GM12892 (cell line): ENCODE measurements at places on chromosomes 2 and 18.

- no peak for DNase-seq
These were observed 2.2 kb upstream of the CAD start for GRCh38 chr2:27214941-27215340.

GRCh38 chr2:100064592-100065428 lies 77.6 kb downstream of the AFF3 start:
- no peak for DNase-seq

DNA sequence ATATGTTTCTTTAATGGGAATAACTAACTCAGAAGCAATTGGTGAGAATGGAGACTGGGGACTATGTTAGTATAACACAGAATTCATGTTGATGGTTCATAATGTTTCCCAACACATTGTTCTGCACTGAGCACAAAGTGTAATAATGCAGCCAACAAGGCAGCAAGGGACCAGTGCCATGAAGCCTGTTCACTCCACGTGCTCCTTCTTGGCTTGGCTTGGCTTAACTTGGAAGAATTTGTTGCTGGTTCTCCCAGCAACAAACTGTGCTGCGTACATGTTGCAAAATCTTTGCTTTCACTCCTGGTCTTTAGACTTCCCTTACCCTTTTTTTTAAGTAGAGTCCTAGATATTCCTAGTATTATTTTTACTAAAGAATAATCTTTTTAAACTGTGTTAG lies 129.7 kb downstream of the MAP3K20 start:
- DNase-seq = no peak

- DNase-seq = no peak
These were observed 111.7 kb downstream of the CDH2 start for GRCh38 chr18:28065031-28065792.

DNA sequence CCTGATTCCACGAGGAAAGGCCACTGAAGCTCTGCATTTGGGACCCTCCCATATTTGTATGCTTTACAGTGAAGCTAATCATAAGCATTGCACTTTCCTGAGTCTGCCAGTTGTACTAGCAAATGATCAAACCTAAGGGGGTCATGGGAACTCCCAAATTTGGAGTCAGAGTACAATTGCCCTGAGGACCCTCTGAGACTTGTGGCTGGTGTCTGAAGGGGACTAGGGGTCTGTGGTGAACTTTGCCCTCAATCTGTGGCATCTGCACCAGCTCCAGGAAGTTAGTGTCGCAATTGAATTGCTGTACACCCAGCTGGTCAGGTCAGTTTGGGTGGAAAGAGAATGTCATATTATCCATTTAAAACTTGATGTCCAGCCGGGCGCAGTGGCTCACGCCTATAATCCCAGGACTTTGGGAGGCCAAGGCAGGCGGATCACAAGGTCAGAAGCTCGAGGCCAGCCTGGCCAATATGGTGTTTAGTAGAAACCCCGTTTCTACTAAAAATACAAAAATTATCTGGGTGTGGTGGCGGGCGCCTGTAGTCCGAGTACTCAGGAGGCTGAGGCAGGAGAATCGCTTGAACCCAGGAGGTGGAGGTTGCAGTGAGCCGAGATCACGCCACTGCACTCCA lies 18.1 kb downstream of the SOWAHC start:
- no peak for DNase-seq

DNA sequence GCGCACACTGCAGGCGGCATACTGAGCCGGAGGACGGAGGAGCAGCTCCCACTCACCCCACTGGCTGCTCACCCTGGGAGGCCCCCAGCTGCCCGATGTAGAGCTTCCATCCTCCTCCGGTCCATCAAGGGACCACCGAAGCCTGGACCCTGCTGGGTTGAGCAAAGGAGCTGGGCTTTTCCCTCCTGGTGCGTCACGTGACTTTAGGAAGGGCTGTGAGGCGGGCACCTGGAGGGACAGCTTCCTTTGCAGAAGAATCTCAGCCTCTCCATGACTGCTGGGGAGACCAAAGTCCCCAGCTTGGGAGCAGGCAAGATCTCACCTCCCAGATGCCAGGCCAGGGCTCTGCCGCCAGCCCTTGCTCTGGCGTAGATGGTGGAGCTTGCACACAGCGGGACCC lies 102.7 kb downstream of the TWIST2 start:
- DNase-seq = no peak

DNA sequence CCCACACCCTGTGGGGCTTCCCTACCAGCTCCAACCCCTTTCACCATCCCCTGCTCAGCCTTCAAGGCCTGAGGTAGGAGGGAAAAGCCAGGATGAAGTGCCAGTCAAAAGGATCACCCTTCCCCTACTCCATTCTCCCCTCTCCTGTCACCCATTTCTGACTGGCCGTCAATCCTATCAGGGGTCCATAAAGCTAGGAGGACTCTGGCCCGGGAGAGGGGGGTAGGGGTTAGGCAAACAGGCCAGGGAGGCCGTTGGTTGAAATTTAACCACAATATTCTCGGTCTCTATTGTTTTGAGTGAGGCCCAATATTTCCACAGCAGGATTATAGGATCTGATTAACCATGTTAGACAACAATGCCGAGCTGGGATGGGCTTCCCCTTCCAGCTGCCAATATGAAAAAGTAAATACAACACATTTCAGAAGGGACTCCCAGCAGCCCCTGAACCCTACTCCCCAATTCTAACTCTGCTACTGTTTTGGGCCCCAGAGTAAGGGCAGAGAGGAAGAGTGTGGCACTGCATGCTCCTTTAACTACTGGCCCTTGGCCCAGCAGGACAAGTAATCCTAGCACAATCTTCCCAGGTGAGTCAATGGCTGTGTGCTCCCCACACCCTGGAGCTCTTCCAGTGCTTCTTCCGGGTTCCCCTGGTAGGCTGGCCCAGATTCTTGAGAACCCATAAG lies 10.6 kb upstream of the IHH start:
- no peak for DNase-seq

GRCh38 chr2:202221873-202222272 lies 16.5 kb downstream of the SUMO1 start:
- DNase-seq = no peak

DNA sequence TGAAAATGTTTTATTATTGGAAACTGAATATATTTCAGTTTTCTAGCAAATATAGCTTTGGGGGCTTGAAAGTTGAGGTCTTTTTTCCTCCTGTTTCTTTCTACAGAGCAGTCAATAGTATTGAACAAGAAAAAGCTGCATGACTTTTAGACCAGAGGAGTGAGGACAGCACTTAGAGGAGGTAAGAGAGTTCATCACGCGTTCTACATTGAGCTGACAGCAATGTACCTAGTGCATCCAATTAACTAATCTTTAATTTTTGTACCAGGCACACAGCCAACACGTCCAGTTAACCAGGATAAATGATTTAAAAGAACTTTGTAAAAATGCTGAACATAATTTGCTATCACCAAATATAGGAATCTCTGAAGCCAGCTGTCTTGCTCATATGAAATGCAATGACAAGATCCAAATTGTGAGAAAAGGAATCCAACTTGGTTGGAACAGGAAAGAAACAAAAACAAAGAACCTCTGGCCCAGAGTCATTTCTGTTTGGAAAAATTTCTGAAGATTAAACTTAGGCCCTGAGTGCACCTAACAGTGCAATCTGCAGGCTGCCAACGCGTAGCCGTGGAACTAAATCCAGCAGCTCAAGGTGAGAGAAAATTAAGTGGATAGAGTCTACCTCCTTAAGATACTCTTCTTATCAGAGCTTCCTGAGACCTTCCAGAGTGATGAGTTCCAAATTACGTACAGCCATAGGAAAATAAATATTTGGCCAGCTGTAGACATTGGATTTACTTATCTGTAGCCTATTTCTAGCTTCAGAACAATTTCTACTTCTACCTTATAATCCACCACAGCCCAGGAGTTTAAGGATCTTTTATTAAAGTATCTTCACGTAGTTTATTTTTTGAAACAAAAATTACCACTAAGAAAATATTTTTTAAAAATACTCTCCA lies 20.6 kb upstream of the SPTBN1 start:
- no peak for DNase-seq

GRCh38 chr2:151087377-151087776 lies 174.3 kb downstream of the RBM43 start:
- no peak for DNase-seq

GRCh38 chr2:223800908-223801307 lies 36.5 kb downstream of the AP1S3 start:
- DNase-seq = no peak

DNA sequence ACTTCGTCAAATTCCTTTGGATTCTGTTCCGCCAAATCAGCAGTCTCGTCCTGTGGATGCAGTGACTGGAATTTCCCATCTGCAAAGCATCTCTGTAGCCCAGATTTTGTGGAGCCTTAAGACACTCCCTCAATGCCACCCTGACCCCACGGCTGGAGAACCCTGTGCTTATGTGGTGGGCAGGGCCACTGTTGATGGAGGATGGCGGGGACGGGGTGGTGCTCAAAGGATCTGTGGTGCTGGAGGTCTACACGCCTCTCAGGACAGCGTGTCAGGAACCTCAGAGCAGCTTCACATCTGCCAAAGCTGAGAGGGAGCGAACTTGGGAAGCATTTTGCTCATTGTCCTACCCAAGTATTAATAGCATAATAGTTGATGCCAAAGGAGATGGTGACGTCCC lies 200.1 kb downstream of the MGAT5 start:
- DNase-seq = no peak

GRCh38 chr2:33378556-33379210 lies 97.8 kb upstream of the RASGRP3 start:
- no peak for DNase-seq

GRCh38 chr2:199329466-199329865 lies 128.3 kb downstream of the SATB2 start:
- no peak for DNase-seq

GRCh38 chr18:56844556-56844955 lies 193.4 kb downstream of the WDR7 start:
- DNase-seq = no peak

DNA sequence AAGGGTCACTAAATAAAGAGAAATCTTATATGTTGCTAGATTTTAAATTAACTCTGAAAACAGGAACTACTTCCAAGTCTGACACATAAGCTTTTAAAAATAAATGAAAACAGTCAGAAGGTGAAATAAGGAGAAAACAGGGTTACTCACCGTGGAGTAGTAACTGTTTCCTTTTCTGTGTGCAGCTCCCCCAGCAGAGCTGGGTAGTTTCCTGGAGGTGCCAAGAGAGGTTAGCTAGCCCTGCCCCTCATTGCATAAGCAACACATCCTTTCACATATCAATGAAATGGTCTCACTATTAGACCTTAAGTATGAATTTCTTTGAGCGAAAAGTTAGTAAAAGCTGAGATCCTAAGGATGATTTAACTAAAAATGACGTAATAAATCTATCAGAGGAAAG lies 54.0 kb upstream of the GPR75 start:
- peak; percentile 1 for DNase-seq

DNA sequence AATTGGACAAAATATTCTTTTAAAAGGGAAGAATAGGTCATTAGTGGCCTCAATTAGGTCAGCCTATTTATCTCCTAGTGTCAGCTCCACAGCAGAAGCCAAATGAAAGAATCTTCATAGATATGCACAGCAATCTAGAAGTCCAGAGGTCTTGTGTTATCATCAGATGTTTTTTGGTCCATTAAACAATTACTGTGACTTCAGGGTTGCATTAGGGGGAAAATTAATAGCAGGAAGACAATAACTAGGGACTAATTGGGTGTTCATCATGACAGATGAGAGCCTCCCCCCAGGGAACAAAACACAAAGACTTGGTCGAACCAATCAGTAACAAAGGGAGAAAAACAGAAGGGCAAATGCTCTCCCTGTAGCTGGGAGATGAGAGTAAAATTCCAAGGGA lies 264.7 kb downstream of the PTH2R start:
- DNase-seq = no peak
